ENCODE measurements at places on chromosomes 3 and 15.

DNA sequence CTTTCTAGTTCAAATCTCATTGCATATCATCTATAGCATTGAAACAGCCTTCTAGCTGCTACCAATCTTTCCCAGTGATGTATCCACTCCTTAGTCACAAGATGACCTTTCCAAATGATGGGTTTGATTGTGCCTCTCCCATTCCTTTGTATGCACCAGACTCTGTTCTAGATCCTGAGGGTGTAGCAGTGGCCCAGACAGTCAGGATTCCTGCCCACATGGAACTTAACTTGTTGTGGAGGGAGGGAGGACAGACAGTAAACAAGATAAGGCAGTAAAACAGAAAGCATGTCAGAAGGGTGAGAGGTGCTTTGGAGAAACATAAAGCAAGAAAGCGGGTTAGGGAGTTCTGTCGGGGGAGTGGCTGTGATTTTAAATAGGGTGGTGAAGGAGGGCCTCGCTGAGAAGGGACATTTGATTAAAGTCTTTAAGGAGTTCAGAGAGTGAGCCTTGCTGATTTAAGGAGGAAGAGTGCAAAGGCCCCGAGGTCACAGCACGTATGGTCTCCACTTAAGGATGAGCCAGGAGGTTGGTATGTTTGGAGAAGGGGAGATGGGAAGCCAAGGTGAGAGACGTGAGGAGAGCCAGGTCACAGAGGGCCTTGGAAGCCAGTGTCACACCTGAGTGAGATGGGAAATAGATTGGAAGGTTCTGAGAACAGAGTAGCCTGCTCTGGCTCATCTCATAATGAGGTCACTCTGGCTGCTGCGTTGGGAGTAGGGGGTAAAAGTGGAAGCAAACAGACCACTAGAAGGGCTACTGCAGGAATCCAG, 38.3 kb downstream of the FAM43A start:
- DNase-seq, result no peak

- DNase-seq, result peak; percentile 28
Observed at GRCh38 chr3:25441234-25441856, 13.3 kb downstream of the RARB start.

DNA sequence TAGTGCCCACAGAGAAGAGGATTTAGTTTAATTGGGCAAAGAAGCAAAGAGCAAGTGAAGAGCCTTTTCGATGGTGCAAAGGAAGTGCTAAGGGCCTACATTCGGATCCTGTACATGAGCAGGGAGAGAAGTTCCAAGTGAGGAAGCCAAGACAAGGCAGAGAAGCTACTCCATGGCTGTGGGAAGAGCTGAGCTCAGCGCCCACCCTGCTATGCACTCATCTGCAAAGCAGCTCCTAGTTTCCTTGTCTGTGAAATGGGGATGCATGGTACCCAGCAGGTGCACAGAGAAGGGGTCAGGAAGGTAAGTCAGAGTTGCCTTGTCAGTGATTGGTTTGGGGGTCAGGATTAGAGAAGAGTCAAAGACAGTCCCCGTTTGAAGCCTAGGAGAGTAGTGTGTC, 126.5 kb downstream of the PDE8A start:
- no peak for DNase-seq

DNA sequence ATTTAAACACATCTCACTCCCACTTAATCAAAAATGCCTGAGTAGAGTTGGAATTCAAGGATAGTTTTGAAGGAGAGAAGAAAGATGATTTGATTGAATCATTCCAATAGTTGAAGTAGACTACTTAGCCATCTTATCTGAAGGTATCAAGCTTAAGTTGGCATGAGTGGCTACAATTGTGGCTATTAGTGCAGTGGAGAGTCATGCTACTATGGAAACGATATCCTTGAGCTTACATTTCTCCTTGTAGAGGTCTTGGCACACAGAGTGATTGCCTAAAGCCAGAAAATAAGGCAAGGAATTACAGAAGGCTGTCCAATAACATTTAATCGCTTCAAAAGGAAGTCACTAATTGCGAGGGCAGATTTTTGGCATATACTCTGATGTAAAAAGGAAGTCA, 1022.7 kb downstream of the IGSF11 start:
- no peak for DNase-seq

DNA sequence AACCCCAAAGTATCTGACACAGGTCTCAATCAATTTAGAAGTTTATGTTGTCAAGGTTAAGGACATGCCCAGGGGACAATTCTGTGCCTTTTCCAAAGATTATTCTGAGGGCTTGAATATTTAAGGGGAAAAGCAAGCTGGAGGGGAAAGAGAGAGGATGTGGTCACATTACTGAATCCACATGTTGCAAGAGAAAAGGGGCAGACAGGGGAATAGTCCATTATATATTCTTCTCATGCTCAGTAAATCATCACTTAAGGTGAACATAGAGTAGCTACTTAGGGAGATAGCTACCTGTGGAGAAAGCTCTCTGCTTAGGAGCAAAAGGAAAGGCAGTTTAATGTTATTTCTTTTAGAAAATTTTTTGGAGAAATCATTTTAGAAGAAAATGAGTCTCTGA, 751.6 kb downstream of the SI start:
- no peak for DNase-seq

DNA sequence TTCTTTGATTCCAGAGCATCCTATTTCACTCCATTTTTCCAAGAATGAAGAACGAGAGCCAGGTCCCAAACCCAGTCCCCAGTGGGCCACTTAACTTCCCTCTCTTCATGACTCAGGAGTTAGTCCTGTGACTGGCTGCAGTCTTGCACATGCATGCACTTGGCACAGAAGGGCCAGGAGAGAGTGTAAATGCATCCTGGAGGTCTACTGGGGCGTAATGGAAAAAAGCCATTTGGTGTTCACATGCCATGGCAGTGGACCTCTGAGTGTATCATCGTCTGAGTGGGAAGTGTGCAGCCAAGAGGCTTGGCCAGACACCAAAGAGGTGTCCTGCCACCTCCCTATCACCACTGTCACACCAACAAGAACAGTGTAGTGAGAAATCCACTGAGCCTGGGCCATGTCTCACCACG, 15.1 kb upstream of the RFTN1 start:
- DNase-seq, result peak; percentile 44

- DNase-seq, result peak; percentile 46
Observed at GRCh38 chr3:144287001-144287400, 315.4 kb downstream of the DIPK2A start.

- DNase-seq, result no peak
Observed at GRCh38 chr3:145889730-145890129, 271.3 kb downstream of the PLOD2 start.

- DNase-seq, result no peak
Observed at GRCh38 chr15:93846148-93846547, 385.2 kb upstream of the MCTP2 start.

DNA sequence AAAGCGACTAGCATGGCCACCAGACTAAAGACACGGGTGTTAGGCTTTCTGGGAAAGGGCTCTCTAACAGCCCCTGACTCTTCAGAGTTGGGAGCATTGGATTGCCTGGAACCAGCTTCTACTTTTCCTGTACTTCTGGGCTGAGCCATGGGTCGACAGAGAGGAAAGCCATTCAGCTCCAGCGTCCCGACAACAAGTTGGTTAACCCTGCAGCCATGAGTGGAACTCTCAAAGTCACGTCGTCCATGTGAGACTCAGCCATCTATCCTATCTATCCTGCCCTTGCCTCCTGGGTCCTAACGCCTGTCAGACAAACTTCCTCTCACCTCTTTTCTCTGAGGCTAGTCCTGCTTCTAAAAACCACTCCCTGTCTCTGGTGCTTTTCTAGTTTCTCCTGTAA, 32.6 kb upstream of the TBC1D5 start:
- DNase-seq, result no peak

DNA sequence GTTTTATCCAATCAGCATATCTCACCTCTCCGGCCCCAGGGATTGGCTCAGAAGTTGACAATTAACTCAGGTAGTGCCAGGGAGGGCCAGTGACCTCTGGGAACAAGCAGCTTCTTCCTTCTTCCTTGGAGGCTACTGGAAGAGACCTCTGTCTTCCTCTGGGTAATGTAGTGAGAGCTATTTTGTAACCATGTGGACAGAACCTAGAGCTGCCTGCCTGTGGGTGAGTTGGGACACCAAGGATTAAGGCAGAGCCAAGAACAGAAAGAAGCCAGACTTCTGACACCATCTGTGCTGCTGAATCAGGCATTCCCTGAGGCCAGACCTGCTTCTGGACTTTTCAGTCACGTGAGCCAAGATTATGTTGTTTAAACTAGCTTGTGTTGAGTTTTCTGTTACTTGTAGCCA, 5.9 kb upstream of the NDUFAF1 start:
- peak; percentile 34 for DNase-seq

GRCh38 chr15:42549032-42549491, 424 bp downstream of the HAUS2 start:
- peak; percentile 59 for DNase-seq

DNA sequence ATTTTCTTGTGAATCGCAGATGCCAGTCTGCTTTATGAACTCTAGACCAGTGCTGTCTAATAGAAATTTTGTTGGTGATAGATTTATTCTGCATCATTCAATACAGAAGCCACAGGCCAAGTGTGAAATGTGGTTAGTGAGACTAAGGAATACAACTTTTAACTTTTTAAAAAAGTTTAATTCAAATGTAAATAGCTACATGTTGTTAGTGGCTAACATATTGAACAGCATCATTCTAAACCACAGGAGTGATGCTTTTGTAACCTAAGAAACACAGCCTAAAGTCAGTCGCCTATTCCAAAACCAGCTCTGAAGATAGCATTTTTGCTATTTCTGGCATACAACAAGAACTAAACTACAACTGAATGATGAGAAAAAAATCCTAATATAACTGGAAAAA, 164.8 kb upstream of the CBLB start:
- DNase-seq, result no peak

Data from suppressor macrophage treated with lipopolysaccharide for 1 hour (primary cell).